Pancreas (tissue), 10 donors: ENCODE measurements at places on chromosomes 7 and 10.

DNA sequence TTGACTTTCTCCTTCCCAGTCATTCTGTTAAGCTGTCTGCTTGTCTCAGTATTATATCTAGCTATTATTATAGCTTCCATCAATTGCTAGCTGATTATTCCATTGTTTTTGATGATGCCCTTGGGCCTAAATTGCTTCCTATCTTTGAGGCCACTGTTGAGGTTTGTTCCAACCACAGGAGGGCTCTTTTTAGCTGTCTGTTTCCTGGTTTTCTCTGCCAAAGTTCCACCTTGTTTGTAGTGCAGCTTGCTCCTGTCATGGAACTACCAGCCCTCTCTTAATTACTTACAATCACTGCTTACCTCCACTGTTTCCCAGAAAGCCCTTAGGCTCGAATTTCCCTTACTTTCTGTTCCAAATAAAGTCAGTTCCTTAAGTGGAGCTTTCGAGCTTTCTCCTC is 118.7 kb upstream of the SEC61G start:
- H3K4me1 ChIP-seq, result peaks cover 9% of the 10 kb centered on the region
- DNase-seq, result no peak
- no peaks in the 10 kb centered on the region for H3K27me3 ChIP-seq
- H3K36me3 ChIP-seq, result no peaks in the 10 kb centered on the region
- no peak overlapping the region for H3K4me3 ChIP-seq
- no peak overlapping the region for H3K27ac ChIP-seq

GRCh38 chr7:72127136-72127535 is 285.0 kb downstream of the CALN1 start:
- no peak overlapping the region for H3K4me3 ChIP-seq
- no peaks in the 10 kb centered on the region for H3K27me3 ChIP-seq
- no peak for DNase-seq
- no peak overlapping the region for H3K27ac ChIP-seq

- no peak overlapping the region for H3K27ac ChIP-seq
- no peaks in the 10 kb centered on the region for H3K36me3 ChIP-seq
- DNase-seq, result no peak
- H3K27me3 ChIP-seq, result no peaks in the 10 kb centered on the region
These were observed 205.9 kb downstream of the SEC23IP start for GRCh38 chr10:120098232-120098930.

DNA sequence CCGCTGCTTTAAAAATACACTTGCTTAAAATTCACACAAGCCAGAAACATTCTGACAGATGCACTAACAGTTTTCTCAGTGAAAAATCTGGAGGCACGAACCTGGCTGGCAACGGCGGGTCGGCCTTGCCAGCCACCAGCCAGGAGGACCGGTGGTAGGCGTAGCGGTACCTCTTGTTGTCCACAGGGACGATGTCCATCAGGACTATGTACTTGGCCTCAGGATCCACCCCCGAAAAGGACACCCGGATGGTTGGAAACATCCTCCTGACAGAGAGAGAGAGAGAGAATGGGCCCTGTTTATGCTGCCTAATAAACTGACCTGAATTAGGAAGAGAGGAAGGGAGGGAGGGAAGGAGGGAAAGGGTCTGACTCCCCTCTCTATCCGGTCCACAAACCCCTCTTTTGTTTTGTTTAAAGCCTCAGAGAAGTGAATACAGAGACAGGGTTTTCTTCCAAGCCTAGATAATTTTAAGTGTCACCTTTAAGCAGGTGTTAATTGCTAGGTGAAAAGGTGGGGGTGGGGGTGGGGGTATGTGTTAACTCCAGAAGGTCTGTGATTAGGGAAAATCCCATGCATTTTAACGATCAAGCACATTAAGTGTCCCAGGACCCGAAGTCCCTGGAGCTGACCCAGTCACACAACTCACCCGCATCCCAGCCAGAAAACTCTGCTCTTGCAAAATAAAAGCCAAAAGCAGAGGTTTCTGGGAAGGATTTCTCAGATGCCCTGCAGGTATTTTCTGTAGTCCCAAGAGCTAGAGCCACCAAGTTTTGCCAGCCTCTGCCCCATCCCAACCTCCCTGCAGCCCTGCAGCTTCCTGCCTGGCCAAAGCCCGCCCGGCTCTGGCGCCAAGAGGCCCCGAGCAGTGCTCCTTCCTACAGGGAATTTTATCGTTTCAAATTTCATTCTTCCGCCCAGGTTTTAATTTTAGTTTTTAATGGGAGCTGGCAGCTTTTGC is 5.0 kb downstream of the TBX20 start:
- H3K36me3 ChIP-seq, result no peaks in the 10 kb centered on the region
- DNase-seq, result no peak
- no peak overlapping the region for H3K4me3 ChIP-seq
- H3K27ac ChIP-seq, result no peak overlapping the region
- peaks cover 4% of the 10 kb centered on the region for H3K4me1 ChIP-seq

DNA sequence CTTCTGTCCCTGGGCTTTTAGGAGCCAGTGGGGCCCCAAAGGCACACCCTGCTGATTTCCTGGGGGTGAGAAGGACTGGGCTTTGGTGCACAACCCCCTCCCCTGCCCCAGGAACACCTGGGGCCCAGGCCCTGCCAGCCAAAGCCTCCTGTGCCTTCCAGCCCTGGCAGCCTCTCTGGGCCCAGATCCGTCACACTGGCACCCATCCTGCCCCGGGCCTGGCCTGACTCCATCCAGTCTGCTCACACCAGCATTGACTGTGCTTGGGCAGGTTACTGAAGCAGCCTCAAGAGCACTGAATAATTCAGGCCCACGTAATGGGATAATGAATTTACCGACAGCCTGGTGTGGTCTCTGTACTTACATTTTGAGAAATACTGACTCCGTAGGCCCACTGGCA is 12.0 kb upstream of the COMTD1 start:
- no peaks in the 10 kb centered on the region for H3K36me3 ChIP-seq
- no peak overlapping the region for H3K4me3 ChIP-seq
- peak; percentile 64 for DNase-seq
- peaks cover 9% of the 10 kb centered on the region for H3K4me1 ChIP-seq
- no peaks in the 10 kb centered on the region for H3K27me3 ChIP-seq

DNA sequence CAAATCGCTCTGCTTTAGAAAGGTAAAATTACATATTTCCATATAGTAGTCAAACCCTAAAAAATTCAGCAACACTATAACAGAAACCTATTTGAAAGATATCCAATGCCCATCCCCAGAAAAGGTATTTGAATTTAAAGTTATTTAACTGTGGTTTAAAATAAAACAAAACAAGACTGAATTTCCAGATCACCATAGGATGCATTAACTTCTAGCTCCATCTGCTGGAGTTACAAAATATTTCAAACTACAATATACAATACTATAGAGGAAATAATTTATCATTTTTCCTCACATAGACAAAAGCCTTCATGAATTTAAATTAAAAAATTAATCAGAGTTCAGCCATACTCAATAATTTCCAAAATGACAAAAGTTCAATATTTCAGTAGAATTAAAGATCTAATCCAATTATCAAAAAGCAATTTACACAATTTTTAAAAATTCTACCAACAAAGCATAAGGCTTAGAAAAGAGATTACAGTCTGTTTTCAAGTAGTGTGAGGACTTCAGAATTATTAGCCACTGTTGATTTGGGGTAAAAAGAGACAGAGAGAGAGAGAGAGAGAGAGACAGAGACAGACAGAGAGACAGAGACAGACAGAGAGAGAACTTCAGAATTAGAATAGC is 75.9 kb downstream of the LMBR1 start:
- peaks cover 4% of the 10 kb centered on the region for H3K4me1 ChIP-seq
- no peaks in the 10 kb centered on the region for H3K27me3 ChIP-seq

GRCh38 chr7:28297801-28298459 is 114.4 kb upstream of the CREB5 start:
- H3K4me1 ChIP-seq, result no peaks in the 10 kb centered on the region
- no peak overlapping the region for H3K4me3 ChIP-seq
- H3K27me3 ChIP-seq, result no peaks in the 10 kb centered on the region
- no peaks in the 10 kb centered on the region for H3K36me3 ChIP-seq
- no peak for DNase-seq

GRCh38 chr10:119006451-119007210 is 22.9 kb upstream of the NANOS1 start:
- H3K36me3 ChIP-seq, result no peaks in the 10 kb centered on the region
- H3K27ac ChIP-seq, result no peak overlapping the region
- DNase-seq, result no peak
- no peaks in the 10 kb centered on the region for H3K27me3 ChIP-seq
- H3K4me1 ChIP-seq, result no peaks in the 10 kb centered on the region

DNA sequence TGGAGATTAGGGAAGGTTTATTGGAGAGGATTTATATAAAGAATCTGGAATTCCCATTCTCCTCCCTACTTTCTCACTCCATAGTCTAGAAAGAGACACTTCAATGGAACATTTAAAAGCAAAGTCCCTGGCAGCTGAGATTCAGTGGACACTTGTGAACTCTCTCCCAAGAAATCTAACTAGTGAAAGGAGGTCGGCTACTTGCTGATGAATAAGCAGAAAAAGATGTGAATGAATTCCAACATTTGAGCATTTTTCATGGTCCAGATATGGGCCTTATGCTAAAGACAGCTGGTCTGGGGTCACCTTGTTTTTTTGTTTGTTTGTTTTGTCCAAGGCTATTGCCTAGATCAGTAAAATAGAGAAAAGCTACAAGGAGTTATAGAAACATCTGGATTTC is 141.1 kb upstream of the LRRTM3 start:
- H3K36me3 ChIP-seq, result no peaks in the 10 kb centered on the region
- no peak overlapping the region for H3K4me3 ChIP-seq
- no peak for DNase-seq
- H3K4me1 ChIP-seq, result no peaks in the 10 kb centered on the region

DNA sequence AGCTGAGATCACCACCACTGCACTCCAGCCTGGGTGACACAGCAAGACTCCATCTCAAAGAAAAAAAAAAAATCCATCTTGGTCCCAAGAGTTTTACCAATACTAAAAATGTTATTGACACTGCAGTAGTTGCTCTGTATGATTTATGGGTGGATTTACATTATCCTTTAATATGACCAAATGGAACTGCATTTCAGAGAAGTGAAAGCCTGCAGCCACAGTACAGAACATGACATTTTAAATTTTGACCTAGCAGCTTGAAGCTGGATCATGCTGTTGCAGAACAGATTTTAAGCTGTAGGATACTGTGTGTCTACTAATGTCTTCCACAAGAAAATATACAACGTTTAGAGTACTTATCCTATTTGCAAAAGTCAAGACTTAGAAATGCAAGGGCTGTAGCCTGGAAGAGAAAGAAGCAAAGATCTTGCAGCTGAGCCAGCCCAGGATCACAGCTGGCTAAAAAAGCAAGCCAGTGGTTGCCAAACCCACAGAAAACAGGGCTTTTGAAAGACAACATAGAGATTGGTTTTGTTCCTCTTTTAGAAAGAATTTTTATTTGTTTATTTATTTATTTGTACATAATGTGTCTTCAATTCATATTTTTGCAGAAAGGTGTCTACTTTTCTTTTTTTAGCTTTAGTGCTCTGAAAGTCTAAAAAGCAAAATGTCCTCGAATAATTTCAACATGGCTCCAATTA is 55.2 kb upstream of the WNT16 start:
- DNase-seq, result no peak
- H3K27me3 ChIP-seq, result no peaks in the 10 kb centered on the region
- no peaks in the 10 kb centered on the region for H3K36me3 ChIP-seq

- no peak overlapping the region for H3K27ac ChIP-seq
- H3K36me3 ChIP-seq, result no peaks in the 10 kb centered on the region
- no peaks in the 10 kb centered on the region for H3K27me3 ChIP-seq
These were observed 72.3 kb downstream of the AMPH start for GRCh38 chr7:38558761-38559345.

GRCh38 chr10:117619707-117620405 is 77.3 kb downstream of the EMX2 start:
- no peak overlapping the region for H3K27ac ChIP-seq
- H3K27me3 ChIP-seq, result no peaks in the 10 kb centered on the region
- DNase-seq, result no peak
- H3K36me3 ChIP-seq, result no peaks in the 10 kb centered on the region

GRCh38 chr10:20879136-20879535 is 18.0 kb downstream of the NEBL start:
- H3K27ac ChIP-seq, result no peak overlapping the region
- H3K36me3 ChIP-seq, result no peaks in the 10 kb centered on the region
- H3K4me1 ChIP-seq, result no peaks in the 10 kb centered on the region
- no peak for DNase-seq
- no peak overlapping the region for H3K4me3 ChIP-seq
- H3K27me3 ChIP-seq, result no peaks in the 10 kb centered on the region

DNA sequence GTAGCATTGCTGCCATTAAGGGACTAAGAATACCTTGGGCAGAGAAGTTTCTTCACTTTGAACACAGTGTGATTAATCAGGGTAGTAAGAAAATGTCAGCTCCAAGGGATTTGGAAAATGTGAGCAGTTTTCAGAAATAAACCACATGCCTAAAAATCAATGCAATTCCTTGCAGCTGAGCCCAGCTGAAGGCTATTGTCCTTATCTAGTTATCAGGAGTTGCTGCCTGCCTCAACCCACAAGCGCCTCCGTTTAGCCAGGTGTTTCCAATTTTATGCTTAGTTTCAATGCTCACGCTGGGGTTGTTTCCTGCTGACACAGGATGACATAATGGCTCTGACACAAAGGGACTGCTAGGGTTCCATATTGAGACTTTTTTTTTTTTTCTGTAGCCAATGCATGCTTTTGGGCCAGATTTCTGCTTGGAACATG is 132.3 kb upstream of the ANK3 start:
- DNase-seq, result peak; percentile 15
- H3K4me1 ChIP-seq, result no peaks in the 10 kb centered on the region
- H3K27me3 ChIP-seq, result no peaks in the 10 kb centered on the region
- H3K4me3 ChIP-seq, result no peak overlapping the region
- H3K36me3 ChIP-seq, result no peaks in the 10 kb centered on the region

DNA sequence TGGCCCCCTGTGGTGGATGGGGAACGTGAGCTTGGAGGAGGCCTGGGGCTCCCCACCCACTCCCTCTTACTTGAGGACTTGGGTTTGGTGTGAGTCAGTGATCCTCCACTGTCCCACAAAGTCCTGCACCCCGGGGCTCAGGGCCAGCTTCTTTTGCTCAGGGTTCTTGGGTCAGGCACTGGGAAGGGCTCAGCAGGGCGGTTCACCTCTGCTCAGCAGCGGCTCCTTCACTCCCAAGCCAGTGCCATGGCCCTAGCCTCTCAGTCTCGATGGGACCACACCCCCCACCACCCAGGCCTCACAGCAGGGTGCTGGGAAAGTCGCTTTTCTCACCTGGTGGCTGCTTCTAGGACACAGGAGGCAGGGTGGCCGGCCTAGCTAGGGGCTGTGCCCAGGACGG is 59.1 kb downstream of the ELFN1 start:
- no peaks in the 10 kb centered on the region for H3K27me3 ChIP-seq
- no peak overlapping the region for H3K27ac ChIP-seq
- no peaks in the 10 kb centered on the region for H3K4me1 ChIP-seq
- no peaks in the 10 kb centered on the region for H3K36me3 ChIP-seq
- DNase-seq, result no peak

DNA sequence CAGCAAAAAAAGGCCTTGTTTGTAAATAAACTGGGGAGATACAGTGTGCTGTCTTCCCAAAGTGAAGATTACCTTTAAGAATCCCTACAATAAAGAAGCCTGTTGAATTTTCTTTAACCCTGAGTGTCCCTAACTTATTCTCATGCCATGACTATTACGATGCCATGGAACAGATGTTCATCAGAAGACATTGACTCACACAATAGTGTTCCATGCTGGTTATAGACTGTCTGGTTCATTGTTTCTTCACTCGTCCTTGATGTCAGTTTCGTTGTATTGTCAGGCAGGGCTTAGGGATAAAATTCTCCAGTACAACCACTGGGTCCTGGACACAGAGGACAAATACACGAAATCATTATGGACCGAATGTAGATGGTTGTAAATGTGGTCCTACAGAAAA is 36.2 kb upstream of the BMPER start:
- no peak overlapping the region for H3K4me3 ChIP-seq
- no peaks in the 10 kb centered on the region for H3K36me3 ChIP-seq
- no peak overlapping the region for H3K27ac ChIP-seq
- no peaks in the 10 kb centered on the region for H3K27me3 ChIP-seq

- no peak overlapping the region for H3K4me3 ChIP-seq
- peaks cover 30% of the 10 kb centered on the region for H3K4me1 ChIP-seq
- H3K36me3 ChIP-seq, result peaks cover 20% of the 10 kb centered on the region
- DNase-seq, result no peak
- no peaks in the 10 kb centered on the region for H3K27me3 ChIP-seq
These were observed 5.4 kb downstream of the VIM start for GRCh38 chr10:17233286-17233991.
